ENCODE measurements at places on chromosomes 3 and 15.

- no peak for DNase-seq
- H3K4me3 ChIP-seq: no peak overlapping the region
- H3K27ac ChIP-seq: no peak overlapping the region
- no peaks in the 10 kb centered on the region for H3K36me3 ChIP-seq
- H3K4me1 ChIP-seq: no peaks in the 10 kb centered on the region
Observed at GRCh38 chr15:98196371-98196770, 235.9 kb downstream of the ARRDC4 start.

DNA sequence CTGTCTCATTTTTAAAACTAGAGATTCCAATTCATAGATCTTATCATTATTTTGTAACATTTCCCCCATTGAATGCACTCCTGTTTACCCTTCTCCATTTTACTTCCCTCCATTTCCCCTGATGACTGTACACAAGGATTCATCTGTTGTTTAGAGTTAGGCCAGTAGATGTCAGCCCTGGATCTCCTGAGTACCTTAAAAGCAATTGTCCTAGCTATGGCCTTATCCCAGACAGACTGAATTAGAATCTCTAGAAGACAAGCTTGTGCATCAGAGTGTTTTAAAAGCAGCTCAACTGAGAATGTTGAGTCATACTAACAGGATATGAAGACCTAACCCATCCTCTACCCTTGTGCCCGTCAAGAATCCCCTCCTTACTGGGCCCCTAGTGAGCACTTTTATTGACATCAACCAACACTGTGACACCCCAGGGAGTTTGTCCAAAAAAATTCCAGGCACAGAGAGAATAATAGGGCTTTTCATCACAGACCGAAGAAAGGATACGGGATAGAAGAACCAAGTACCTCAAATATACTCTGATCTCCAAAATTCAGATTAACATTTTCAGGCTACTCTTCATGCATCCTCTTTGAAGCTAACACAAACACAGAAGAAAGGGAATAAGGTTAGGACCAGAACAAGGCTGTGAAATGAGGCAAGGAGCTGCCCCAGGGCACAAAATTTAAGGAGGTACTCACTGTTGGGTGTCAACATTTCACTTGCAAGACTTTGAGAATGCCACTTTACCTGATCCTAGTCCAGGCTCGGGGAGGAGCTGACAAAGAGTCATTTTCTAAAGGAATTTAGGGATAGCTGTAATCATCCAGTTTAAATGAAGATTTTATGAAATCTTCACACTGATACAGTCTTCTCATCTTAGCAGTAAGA lies 17.1 kb downstream of the ZBED2 start:
- DNase-seq: peak; percentile 27
- H3K36me3 ChIP-seq: no peaks in the 10 kb centered on the region
- H3K27ac ChIP-seq: no peak overlapping the region
- H3K27me3 ChIP-seq: no peaks in the 10 kb centered on the region

GRCh38 chr3:87161013-87161412 lies 66.1 kb upstream of the CHMP2B start:
- DNase-seq: no peak
- no peaks in the 10 kb centered on the region for H3K27me3 ChIP-seq
- H3K27ac ChIP-seq: no peak overlapping the region
- no peak overlapping the region for H3K4me3 ChIP-seq
- no peaks in the 10 kb centered on the region for H3K4me1 ChIP-seq

- H3K4me1 ChIP-seq: no peaks in the 10 kb centered on the region
- no peaks in the 10 kb centered on the region for H3K27me3 ChIP-seq
- no peak for DNase-seq
- H3K36me3 ChIP-seq: no peaks in the 10 kb centered on the region
Observed at GRCh38 chr3:4688411-4688810, 195.3 kb downstream of the ITPR1 start.

GRCh38 chr15:77659350-77660321 lies 26.9 kb upstream of the LINGO1 start:
- H3K4me1 ChIP-seq: no peaks in the 10 kb centered on the region
- H3K27me3 ChIP-seq: peaks cover 65% of the 10 kb centered on the region
- H3K4me3 ChIP-seq: no peak overlapping the region
- peak; percentile 51 for DNase-seq
- no peak overlapping the region for H3K27ac ChIP-seq
- no peaks in the 10 kb centered on the region for H3K36me3 ChIP-seq

- no peaks in the 10 kb centered on the region for H3K36me3 ChIP-seq
- no peak overlapping the region for H3K4me3 ChIP-seq
- DNase-seq: peak; percentile 40
- no peaks in the 10 kb centered on the region for H3K4me1 ChIP-seq
- no peak overlapping the region for H3K27ac ChIP-seq
- no peaks in the 10 kb centered on the region for H3K27me3 ChIP-seq
Observed at GRCh38 chr3:19348941-19349564, 200.7 kb downstream of the KCNH8 start.

DNA sequence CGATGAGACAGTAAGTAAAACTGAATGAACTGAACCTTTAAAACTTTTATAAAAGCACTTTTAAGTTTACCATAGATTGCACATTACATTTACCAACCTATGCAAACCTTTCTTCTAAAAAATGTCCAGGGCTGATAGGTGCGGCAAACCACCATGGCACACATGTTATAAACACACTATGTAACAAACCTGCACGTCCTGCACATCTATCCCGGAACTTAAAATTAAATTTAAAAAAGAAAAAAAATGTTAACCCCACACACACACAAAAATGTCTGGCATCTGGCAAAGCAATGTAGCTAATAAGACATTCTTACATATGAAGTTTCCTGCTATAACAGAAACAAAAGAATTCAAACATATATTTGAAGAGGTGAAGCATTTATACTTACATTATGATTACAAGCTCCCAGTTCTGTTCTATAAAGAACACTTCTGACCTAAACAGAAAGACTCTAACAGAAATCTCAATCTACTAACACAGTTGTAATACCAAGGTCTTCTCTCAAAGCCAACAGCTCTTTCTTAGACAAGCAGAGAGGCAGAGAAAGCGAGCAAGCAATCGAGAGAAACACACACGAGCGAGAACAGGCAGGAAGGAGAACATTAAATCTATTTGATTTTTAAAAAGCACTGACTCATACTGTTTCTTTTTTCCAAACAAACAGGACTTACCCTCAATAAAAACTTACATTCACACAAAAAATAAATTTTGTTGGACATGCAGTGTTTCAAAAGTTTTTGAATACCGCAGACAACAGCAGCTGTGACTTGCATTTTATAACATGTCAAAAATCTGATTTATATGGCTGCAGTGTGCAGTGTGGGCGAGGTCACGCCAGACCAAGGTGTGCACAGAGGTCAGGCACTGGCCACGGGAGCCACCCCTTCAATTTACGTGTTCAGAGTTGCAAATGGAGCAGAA lies at the start of gene NRG4:
NRG4 (minus strand) TSS at position 798 of the 925 bp plus-strand sequence. CDS start 1,194 bp downstream, outside the sequence.
- H3K4me1 ChIP-seq: no peaks in the 10 kb centered on the region
- no peak within 1 kb of the TSS for H3K27ac ChIP-seq
- H3K36me3 ChIP-seq: no peaks in the 10 kb centered on the region
- H3K4me3 ChIP-seq: no peak within 1 kb of the TSS
- no peaks in the 10 kb centered on the region for H3K27me3 ChIP-seq

GRCh38 chr3:17384567-17385296 lies 357.7 kb downstream of the TBC1D5 start:
- no peaks in the 10 kb centered on the region for H3K36me3 ChIP-seq
- no peak for DNase-seq
- no peak overlapping the region for H3K27ac ChIP-seq
- H3K4me1 ChIP-seq: peaks cover 7% of the 10 kb centered on the region
- no peaks in the 10 kb centered on the region for H3K27me3 ChIP-seq

GRCh38 chr15:84034578-84035398 lies 200.8 kb upstream of the GOLGA6L4 start:
- no peaks in the 10 kb centered on the region for H3K4me1 ChIP-seq
- no peaks in the 10 kb centered on the region for H3K36me3 ChIP-seq
- no peaks in the 10 kb centered on the region for H3K27me3 ChIP-seq
- DNase-seq: peak; percentile 41
- no peak overlapping the region for H3K4me3 ChIP-seq

DNA sequence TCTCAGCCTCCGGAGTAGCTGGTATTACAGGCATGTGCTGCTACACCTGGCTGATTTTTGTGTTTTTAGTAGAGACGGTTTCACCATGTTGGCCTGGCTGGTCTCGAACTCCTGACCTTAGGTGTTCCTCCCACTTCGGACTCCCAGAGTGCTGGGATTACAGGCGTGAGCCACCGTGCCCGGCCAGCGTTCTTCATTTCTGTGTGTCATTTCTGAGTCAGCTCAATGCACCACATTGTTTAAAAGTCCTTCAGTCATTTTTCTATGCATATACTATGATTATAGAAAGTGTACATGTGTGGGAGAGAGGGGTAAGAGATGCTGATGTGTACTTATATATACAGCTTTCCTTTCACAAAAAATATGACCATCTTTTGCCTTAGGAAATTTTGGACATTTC lies 2.1 kb downstream of the QTRT2 start:
- no peaks in the 10 kb centered on the region for H3K36me3 ChIP-seq
- no peak overlapping the region for H3K4me3 ChIP-seq
- H3K27ac ChIP-seq: no peak overlapping the region
- no peak for DNase-seq

DNA sequence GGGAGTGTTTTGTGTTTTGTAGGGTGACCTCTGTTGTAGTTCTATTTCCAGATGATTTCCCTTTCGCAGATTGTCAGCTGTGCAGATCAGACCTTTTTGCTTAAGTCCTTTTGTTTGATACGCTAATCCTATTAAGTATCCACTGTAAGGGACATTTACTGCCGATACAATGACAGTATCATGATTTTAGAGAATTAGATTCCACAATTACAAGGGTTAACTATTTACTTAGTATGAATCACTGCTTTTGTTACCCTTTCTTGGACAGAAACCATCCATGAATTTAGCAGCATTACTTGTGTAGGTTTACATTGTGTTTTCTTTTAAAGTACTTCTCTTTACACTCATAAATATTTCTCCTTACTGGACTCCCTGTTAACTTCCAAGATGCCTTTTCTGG lies 31.4 kb downstream of the ZNF662 start:
- H3K27ac ChIP-seq: no peak overlapping the region
- no peaks in the 10 kb centered on the region for H3K36me3 ChIP-seq
- H3K27me3 ChIP-seq: no peaks in the 10 kb centered on the region

DNA sequence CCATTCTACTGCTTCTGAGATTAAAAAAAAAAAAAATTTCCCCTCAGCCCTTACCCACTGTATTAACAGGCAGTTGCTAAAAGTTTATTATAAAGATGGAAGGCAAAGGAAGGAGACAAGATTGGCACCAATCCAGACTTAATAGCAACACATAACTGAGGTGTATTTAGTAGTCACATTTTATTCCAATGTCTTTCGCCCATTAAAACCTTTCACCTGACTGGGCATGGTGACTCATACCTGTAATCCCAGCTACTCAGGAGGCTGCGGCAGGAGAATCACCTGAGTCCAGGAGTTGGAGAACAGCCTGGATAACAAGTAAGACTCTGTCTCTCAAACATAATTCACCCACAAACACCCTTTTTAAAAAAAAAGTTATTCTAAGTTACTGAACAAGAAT lies 4.4 kb downstream of the ACAP2 start:
- DNase-seq: no peak
- H3K27me3 ChIP-seq: no peaks in the 10 kb centered on the region
- H3K4me1 ChIP-seq: peaks cover 12% of the 10 kb centered on the region
- no peak overlapping the region for H3K27ac ChIP-seq
- H3K36me3 ChIP-seq: no peaks in the 10 kb centered on the region

- H3K36me3 ChIP-seq: no peaks in the 10 kb centered on the region
- DNase-seq: no peak
- no peak overlapping the region for H3K27ac ChIP-seq
- no peaks in the 10 kb centered on the region for H3K27me3 ChIP-seq
- no peaks in the 10 kb centered on the region for H3K4me1 ChIP-seq
Observed at GRCh38 chr3:58292866-58293265, 13.2 kb upstream of the RPP14 start.

- no peaks in the 10 kb centered on the region for H3K36me3 ChIP-seq
- H3K4me3 ChIP-seq: no peak overlapping the region
- no peaks in the 10 kb centered on the region for H3K4me1 ChIP-seq
- DNase-seq: no peak
- no peak overlapping the region for H3K27ac ChIP-seq
- H3K27me3 ChIP-seq: no peaks in the 10 kb centered on the region
Observed at GRCh38 chr3:15536856-15537255, 15.3 kb upstream of the COLQ start.

DNA sequence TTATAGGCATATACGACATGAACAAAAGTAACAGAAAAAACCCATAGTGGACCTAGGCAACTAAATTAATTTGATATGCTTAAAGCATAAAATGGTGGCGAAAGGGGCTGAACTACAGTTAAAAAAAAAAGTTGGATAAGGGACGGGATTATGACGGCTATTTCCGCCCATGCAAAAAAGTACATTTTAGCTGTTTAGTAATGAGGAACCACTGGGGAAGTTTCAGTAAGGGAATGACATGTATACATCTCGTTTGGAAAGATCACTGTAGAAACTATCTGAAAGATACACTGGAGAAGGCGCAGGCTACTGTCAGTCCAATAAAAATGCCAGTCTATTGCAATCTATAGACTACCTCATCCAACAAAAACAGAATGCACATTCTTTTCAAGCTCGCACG lies 65.6 kb downstream of the ZNF148 start:
- no peak overlapping the region for H3K4me3 ChIP-seq
- no peaks in the 10 kb centered on the region for H3K36me3 ChIP-seq
- DNase-seq: no peak
- peaks cover 18% of the 10 kb centered on the region for H3K4me1 ChIP-seq
- H3K27ac ChIP-seq: no peak overlapping the region

DNA sequence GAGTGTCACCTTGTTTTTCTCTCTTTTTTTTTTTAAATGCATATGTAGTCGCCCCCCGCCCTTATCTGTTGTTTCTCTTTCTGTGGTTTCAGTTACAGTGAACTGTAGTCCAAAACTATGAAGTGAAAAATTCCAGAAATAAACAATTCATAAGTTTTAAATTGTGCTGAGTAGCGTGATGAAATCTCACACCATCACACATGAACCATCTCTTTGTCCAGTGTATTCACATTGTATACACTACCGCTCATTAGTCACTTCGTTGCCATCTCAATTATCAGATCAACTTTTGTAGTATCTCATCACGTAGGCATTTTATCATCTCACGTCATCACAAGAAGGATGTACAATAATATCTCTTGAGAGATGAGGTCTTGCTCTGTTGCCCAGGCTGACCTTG lies 62.5 kb upstream of the MLF1 start:
- no peaks in the 10 kb centered on the region for H3K36me3 ChIP-seq
- H3K4me3 ChIP-seq: no peak overlapping the region
- no peaks in the 10 kb centered on the region for H3K4me1 ChIP-seq
- DNase-seq: no peak

- DNase-seq: peak; percentile 42
- H3K4me3 ChIP-seq: no peak overlapping the region
- no peaks in the 10 kb centered on the region for H3K4me1 ChIP-seq
- no peaks in the 10 kb centered on the region for H3K27me3 ChIP-seq
- no peak overlapping the region for H3K27ac ChIP-seq
Observed at GRCh38 chr3:167151636-167152035, 228.5 kb downstream of the ZBBX start.

- no peak overlapping the region for H3K27ac ChIP-seq
- H3K4me1 ChIP-seq: no peaks in the 10 kb centered on the region
- peaks cover 21% of the 10 kb centered on the region for H3K27me3 ChIP-seq
- peak overlapping the region; percentile 64 for H3K4me3 ChIP-seq
- no peaks in the 10 kb centered on the region for H3K36me3 ChIP-seq
Observed at GRCh38 chr3:124032311-124032880, 40.5 kb upstream of the ROPN1 start.
